ENCODE measurements at places on chromosomes 2 and 18.
A peak's percentile ranks its signal among the peaks of the same experiment; 100 is the strongest.

DNA sequence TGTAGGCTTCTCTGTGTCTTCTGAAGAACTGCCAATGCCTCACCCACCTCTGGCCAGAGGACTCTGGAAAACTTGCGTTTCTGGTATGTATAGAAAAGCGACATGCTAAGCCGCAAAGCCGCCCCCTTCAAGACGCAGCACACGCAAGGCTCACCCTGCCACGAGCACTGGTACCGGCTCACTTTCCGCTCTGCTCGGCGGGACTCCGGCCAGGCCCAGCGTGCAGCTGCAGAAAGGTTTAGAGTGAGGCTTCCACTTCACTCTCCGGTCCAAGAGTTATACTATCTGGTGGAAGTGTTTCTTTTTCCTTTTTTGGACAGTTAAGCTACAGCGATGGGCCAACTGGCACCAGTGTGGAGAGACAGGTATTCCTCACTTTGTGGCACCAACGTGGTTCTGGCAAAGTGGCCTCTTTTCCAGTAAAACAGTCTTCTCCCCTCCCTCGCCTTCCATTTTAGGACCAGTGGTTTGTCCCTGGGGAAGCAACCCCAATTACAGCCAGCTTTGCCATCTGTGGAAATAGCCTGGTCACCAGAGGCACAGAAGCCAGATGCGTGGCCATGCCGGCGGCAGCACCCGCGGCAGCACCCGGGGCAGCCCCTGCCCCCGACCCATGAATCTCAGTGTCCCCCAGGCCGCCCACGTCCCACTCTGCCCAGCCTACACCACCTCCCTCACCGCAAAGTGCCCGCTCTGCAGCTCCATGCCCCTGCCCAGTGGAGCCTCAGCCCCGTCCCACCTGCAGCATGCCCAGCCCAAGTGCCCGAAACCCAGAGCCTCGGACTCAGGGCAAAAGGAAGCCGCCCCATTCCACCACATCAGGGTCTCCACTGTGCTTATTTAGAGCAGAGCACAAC, 91.6 kb upstream of the CTDP1 start:
- peak; percentile 57 for DNase-seq

DNA sequence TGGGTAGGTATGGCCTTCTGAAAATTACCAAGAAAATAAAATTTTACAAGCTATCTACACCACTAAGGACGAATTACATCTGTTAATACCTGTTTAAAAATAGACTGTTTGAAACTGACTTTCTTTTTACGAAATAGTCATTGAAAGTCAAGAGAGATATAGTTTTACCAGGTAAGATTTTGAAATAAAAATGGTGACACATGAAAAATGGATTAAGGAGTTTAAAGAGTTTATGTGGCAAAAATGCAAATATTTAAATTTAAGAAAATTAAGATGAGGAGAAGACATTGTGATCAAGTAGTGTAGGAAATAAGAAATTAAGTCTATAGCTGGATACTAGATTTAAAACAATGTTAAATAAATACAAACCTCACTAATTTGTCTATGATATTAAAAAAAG, 271.5 kb downstream of the TRIB2 start:
- DNase-seq = no peak

DNA sequence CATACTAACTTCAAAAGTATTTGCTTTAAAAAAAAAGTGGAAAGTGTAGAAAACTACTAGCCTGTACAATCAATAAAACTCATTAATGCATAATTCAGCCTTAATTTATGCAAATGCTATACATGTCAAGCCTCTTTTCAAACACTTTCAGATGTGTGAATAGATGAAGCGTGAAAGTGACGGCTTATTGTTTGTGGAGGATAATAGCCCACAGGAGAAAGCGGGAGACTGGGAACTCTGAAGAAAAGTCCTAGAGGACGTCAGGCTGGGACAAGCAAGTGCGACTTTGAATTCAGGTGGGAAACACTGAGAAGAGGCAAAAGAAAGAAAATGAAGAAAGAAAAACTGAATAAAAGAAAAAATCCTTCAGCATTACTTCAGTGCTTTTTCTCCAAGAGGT, 108.5 kb downstream of the STK39 start:
- no peak for DNase-seq

DNA sequence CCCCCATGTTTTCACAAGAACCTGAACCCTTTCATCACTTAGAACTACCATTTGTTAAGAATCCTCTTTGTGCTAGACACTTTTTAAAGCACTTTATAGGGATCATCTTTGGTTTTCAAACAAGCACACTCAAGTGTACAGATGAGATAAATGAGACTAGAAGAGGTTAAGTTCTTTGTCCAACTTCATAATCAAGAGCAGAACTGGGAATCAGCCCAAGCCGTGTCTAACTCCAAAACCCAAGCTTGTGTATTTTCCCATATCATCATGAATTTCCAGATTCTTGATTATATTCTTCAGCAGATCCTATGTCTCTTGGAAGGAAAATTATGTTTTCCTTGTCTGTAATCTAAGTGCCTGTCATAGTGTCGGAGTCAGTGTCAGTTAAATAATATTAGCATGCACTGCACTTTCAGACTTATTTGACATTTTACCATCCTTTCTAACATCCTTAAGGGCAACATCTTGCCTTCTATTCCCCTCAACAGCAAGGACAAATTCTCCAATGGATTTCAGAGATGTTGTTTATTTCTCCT, 123.0 kb upstream of the SETBP1 start:
- DNase-seq = peak; percentile 58

DNA sequence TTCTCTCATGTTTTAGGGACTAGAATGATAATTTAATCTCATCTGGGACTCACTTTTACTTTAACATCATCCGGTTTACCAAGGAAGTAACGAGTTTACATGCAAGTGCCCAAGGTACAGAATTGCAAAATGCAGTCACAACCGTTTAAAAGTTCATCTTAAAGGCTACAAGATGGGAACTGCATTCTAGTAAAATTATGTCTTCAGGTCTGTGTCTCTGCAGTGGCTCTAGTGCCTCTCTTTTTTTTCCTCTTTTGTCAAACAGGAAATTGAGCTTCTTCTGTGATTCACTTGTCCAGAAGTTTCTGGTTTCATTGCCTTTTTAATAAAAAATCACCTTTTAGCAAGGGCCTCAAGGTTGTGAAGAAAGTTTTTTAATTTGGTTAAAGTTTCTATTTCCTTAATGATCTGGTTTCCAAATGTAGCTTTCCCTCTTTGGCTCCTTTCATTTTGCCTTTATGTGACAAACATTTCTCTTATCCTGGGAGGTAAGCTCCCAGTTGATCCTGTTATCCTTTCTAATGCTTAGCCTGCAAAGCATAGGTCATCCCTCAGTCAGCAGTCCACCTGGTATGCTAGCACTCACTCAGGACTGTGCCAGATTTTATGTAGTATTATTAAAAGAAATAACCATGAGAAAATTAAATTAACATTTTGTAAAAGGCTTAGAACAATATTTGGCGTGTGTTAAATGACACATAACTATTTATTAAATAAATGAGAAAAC, 2.4 kb downstream of the GLS start:
- DNase-seq = no peak
